ENCODE measurements at places on chromosomes 6 and 20.
A peak's percentile ranks its signal among the peaks of the same experiment; 100 is the strongest.

- DNase-seq: no peak
Measured at GRCh38 chr6:136716917-136717715, 75.2 kb downstream of the MAP3K5 start.

DNA sequence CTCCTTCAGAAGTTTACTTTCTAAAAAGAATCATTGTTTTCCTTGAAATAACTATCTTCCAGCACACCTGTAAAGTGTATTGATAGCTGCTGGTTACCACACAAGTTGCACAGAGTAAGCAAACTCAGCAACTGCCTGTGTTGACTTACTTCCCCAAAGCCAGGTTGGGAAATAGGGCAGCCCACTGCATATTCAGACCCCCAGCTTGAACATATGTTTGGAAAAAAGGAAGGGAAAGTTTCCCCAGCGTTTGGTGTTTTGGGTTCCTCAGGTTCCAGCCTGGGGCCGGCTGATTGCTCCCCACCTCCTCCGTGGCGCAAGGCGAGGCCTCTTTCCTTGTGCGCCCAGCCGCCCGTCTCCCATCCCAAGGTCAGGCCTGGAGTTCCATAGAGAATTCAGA, 70.1 kb upstream of the QKI start:
- DNase-seq: no peak

GRCh38 chr20:34986311-34987287, 30.9 kb downstream of the MYH7B start:
- no peak for DNase-seq

GRCh38 chr20:44738813-44739477, 6.7 kb upstream of the KCNK15 start:
- peak; percentile 71 for DNase-seq

DNA sequence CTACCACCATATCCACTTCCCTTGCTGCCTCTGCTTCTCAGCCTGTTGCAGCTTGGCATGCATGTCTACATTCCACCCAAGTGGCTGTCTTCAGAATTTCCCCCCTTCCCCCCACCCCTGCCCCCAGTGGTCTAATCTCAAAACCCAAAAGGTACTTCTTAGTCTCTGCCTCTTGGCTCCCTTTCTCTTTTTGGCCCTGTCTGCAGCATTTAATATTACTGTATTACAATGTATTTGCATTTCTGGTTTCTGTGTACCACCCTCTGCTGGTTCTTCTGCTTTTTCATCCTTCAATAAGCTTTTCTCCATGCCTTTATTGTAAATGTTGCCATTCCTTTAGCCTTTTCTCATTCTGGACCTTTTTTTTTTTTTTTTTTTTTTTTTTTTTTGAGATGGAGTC, 43.0 kb downstream of the RPRD1B start:
- no peak for DNase-seq

DNA sequence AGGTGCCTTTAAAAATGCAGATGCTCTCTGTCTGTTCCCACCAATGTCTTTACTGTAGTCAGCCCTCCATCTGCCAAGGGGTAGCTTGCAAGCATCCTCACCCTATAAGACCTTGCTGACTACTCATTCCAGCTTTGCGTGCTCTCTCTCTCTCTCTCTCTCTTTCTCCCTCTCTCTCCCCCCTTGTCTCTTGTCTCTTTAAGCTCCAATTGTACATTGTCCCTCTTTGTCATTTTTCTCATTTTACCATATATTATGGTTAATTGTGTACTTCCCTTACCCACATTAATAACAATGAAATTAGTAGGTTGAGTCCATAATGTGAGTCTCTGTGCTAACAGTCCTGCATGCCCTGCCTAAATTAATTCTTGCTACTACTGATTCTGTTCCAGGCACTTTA, 350.2 kb upstream of the CDH4 start:
- no peak for DNase-seq
